HCT116 (cell line): ENCODE measurements at places on chromosomes 1 and 21. TPM values are rescaled to one million over a fixed set of nuclear protein-coding genes. Genes with fewer than 3 reads are reported as not detected.

WDR26 gene
- total RNA-seq: 57.2 TPM

OXCT2 gene
- total RNA-seq: 3.7 TPM

CD101 gene
- 1.2 TPM for total RNA-seq

NTMT2 gene
- not detected for total RNA-seq

CYP2J2 gene
- total RNA-seq: 1.1 TPM

- H3K27ac ChIP-seq: no peak overlapping the region
- peaks cover 33% of the 10 kb centered on the region for H3K27me3 ChIP-seq
- no peak for DNase-seq
Observed at GRCh38 chr1:118113261-118113660, 71.8 kb downstream of the SPAG17 start.

DNA sequence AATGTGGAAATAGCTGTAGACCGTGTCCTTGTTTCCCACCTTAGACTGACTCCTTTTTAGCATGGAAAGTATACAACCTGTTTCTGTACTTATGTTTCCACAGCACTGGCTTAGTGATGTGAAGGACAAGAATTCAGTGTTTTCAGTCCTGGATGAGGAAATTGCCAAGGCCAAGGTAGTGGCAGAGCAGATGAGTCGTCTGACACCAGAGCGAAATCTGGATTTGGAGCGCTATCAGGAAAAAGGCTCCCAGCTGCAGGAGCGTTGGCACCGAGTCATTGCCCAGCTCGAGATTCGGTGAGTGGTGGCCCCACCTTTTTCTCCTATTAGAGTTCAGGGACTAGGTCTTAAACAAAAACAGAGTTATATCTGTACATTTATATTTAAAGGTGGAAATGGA is 112.6 kb downstream of the MACF1 start:
- H3K27ac ChIP-seq: no peak overlapping the region
- no peak for DNase-seq
- no peaks in the 10 kb centered on the region for H3K4me1 ChIP-seq
